GM19239 (cell line): ENCODE measurements at places on chromosomes 5 and 9.

DNA sequence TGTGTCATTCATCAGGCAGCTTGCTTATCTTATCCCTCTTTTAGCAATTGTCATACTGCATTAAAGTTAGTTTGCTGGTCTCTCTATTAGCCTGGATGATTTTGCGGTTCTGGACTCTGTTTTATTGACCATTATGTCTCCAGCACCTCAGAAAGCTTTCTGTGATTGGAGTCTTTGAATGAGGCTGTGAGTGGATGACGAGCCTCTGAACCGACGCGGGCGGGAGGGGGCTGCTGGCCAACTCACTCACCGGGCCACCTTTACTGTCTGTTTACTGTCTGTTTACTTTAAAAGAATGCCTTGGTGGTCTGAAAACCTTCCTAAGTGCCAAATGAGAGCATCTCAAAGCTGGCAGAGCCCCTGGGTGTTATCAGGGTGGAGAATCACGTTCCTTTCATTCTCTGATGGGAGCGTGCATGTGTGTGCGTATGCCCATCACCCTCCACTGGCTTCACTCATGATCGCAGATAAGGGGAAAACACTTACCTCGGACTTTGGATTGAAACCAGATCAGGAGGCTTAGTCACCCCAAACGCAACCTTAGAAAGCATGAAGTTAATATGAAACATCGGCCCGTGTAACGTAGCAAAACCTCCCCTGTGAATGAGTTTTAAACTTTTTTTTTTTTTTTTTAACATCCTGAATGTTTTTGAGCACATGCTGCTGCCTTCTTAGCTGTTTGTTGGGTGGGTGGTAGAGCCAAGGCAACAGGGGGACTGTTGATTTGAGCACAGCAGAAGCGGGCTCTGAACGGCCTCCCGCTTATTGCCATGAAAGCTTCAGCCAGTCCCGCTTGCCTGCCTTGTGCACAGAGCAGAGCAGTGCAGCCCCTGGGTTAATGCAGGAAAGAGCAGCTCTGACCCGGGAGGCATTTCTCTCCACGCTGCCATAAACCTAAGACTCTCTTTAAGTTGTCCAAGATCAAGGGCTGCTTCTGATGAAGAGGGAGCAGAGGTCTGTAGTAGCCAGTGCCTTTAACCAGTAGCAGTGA, 173.6 kb downstream of the GADD45G start:
- no peak for DNase-seq

GRCh38 chr9:76985581-76985980, 33.9 kb upstream of the FOXB2 start:
- no peak for DNase-seq

GRCh38 chr5:150097152-150097551, 10.8 kb upstream of the CSF1R start:
- no peak for DNase-seq

GRCh38 chr5:78823196-78823595, 161.9 kb downstream of the ARSB start:
- DNase-seq: no peak

DNA sequence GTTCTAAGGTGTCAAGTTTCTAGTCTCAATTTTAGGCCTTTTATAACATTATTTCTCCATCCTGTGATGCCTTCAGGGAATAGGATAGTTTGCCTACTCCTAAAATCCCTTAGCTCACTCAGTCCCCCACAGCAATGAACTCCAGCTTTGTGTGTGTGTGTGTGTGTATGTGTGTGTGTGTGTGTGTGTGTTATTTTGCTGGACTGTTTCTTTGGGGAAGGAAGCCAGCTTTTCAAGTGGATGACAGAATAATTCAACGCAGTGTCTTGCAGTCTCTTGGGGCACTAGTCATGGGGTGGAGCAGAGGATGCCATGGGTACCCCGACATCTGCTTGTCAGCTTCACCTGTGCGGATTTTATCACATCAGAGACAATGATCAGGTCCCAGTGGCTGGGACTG, 262.8 kb upstream of the DAPK1 start:
- DNase-seq: no peak
